Ovary (tissue), 10 donors: ENCODE measurements at places on chromosomes 12 and 14. TPM values are rescaled to one million over a fixed set of nuclear protein-coding genes. Genes with fewer than 3 reads are reported as not detected.

MYF6 gene
- total RNA-seq = not detected

BATF gene
- total RNA-seq = 0.59 TPM

PLEK2 gene
- not detected for total RNA-seq

A2M gene
- total RNA-seq = 329 TPM

DNA sequence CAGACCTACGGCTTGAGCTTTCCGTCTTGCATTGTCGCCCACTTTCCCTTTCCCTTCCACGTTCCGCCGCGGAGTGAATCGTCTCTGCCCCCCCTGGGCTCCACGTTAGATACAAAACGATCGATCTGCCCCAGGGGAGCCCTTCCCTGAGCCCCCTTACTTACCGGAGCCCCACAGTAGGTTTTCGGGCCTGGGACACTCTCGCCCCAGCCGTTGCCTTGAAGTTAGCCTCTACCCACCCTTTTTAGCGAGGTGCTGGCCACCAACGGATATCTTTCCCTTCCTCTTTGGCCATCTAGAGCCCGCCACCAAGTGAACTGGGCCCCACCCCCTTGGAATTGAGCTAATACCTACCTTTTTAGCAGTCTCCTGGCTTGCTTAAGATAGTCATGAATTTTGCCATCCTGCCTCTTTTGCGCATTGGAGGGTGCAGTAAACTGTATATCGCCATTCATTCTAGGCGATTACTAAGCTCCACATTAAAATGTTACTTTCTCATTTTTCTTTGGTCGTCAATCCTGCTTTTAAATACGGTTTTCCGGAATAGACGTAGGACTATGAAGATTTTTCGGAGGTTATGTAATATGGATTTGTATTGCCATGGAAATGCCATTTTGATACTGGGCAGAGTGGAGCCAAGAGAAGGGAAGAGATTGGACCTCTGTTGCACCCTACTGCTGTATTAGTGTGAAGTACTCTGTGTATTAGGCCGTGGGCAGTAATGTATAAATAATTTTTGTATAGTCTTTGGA is 764 bp downstream of the RBM25 start:
- peaks cover 5% of the 10 kb centered on the region for H3K4me1 ChIP-seq
- no peaks in the 10 kb centered on the region for H3K36me3 ChIP-seq
- H3K4me3 ChIP-seq = peak overlapping the region; percentile 71
- no peak for DNase-seq
- peak overlapping the region; percentile 75 for H3K27ac ChIP-seq

- no peaks in the 10 kb centered on the region for H3K27me3 ChIP-seq
- no peak for DNase-seq
- H3K27ac ChIP-seq = peak overlapping the region; percentile 30
- no peak overlapping the region for H3K4me3 ChIP-seq
- peaks cover 10% of the 10 kb centered on the region for H3K4me1 ChIP-seq
- H3K36me3 ChIP-seq = no peaks in the 10 kb centered on the region
Observed at GRCh38 chr12:6386038-6386437, 2.1 kb downstream of the LTBR start.

GRCh38 chr12:100329800-100330199 is 27.1 kb upstream of the SLC17A8 start:
- no peaks in the 10 kb centered on the region for H3K27me3 ChIP-seq
- H3K4me1 ChIP-seq = no peaks in the 10 kb centered on the region
- H3K4me3 ChIP-seq = no peak overlapping the region
- H3K27ac ChIP-seq = no peak overlapping the region
- no peaks in the 10 kb centered on the region for H3K36me3 ChIP-seq
